HFF-Myc (cell line): ENCODE measurements at places on chromosomes 16 and 17.

- no peak for DNase-seq
Measured at GRCh38 chr16:11698271-11698689, 30.0 kb downstream of the SNN start.

- no peak for DNase-seq
Measured at GRCh38 chr17:57572600-57572999, 172.5 kb downstream of the CCDC182 start.

GRCh38 chr17:46796524-46796923, 22.0 kb downstream of the WNT3 start:
- DNase-seq = no peak

- no peak for DNase-seq
Measured at GRCh38 chr16:81532491-81533174, 88.0 kb downstream of the CMIP start.

DNA sequence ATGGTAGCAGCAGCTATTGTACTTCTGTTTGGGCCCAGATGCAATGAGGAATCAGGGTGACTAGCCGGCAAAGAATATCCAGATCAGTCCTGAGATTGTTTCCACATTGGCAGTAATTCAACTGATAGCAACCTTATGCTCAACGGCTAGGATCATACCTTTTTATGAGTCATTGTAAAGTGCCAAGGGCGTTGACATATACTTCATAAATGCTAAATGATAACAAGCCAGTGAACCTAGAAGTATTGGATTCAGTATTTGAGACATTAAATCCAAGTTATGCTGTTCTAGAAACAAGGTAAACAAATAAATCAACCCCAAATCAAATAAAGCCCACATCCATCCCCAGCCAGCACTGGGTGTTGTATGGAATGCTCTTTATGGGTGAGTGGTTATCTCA, 207.1 kb upstream of the ZFHX3 start:
- no peak for DNase-seq

DNA sequence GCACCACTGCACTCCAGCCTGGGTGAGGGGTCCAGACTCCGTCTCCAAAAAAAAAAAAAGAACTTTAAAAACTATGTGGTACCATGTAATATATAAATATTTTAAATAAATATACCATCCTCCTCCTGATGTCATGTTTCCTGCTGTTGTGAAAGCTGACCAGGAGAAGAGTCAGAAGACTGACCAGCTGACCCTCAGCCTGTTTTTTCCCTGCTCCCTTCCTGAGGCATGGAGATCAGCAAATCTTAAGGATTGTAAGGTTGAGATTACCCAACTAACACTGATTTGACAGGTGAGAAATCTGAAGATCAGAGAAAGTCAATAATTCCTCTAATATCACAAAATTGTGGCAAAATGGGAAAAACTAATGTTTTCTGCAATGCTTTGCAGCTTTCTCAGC, 18.1 kb downstream of the NCOR1 start:
- no peak for DNase-seq

DNA sequence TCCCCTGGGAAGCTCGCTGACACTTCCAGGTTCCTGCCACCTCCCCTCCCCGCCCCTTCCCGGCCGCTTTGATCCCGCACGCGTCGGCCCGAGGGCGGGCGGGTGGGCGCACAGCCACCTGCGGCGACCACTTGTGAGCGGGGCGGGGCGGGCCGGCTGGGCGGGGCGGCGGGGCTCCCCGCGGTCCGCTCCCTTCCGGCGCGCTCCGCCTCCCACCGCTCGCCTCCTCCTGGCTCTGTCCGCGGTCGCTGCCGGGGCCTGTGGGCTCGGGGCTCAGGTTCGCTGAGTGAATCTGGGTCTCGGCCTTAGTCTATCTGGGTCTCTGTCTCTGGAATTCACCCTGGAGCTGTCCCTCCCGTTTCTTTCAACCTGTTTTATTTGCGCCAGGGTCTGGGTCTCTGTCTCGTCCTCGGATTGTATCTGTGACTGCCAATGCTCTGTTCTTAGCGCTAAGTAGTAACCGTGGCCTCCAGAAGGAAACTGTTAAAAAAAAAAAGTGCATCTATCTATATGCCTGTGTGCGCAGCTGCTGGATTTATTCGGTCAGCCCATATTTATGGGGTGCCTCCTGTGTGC, 2.7 kb upstream of the HES7 start:
- no peak for DNase-seq

DNA sequence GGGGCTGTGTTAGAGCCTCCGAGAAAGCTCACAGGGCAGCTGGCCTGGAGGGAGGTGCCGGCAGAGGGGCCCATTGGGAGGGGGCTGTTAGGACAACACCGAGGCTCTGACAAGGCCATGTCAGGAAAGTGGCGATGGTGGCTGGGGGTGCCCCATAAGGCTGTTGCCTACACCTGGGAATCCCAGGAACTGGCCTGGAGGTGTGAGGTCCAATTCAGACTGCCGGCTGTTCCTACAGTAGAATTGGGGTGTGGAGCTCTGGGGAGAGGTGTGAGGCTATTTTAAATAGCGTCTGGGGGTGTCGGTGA, 155.0 kb upstream of the CHMP6 start:
- no peak for DNase-seq
